Activated naive CD8-positive, alpha-beta T cell treated with anti-CD3 and anti-CD28 coated beads, Interleukin-2, amount 10 ng/mL, durations not matched to agents 7 days and 5 days (primary cell): ENCODE measurements at places on chromosomes 16 and 17. TPM values are rescaled to one million over a fixed set of nuclear protein-coding genes. Genes with fewer than 3 reads are reported as not detected.

Gene OR1F1
- total RNA-seq, result not detected

DNA sequence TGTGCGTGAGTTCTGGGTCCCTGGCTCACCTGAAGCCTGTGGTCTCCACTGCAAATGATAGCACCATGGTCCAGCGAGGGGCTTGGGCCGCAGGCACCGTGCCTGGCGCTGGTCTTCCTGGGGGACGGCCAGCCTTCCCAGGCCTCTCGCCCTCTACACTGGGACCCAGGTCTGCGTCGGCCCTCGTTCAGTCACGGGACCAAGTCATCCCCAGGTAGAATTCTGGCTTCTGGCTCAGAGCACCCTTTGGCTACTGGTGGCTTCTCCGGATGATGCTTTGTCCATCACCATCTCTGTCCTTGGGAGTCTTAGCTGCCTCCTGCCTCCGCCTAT is 20.4 kb downstream of the CRAMP1 start:
- H3K4me3 ChIP-seq, result no peak overlapping the region
- no peaks in the 10 kb centered on the region for H3K27me3 ChIP-seq
- H3K27ac ChIP-seq, result no peak overlapping the region

Gene TOX3
- not detected for total RNA-seq

Gene SHCBP1
- 33.0 TPM for total RNA-seq

Gene SPATA32
- 0.53 TPM for total RNA-seq

- H3K36me3 ChIP-seq, result no peaks in the 10 kb centered on the region
- peaks cover 2% of the 10 kb centered on the region for H3K27me3 ChIP-seq
- no peak for DNase-seq
- no peak overlapping the region for H3K4me3 ChIP-seq
- H3K4me1 ChIP-seq, result no peaks in the 10 kb centered on the region
These were observed 91.1 kb downstream of the ASIC2 start for GRCh38 chr17:33202021-33202420.

Gene VAT1L
- total RNA-seq, result not detected

Gene SLC52A1
- total RNA-seq, result 1.4 TPM

DNA sequence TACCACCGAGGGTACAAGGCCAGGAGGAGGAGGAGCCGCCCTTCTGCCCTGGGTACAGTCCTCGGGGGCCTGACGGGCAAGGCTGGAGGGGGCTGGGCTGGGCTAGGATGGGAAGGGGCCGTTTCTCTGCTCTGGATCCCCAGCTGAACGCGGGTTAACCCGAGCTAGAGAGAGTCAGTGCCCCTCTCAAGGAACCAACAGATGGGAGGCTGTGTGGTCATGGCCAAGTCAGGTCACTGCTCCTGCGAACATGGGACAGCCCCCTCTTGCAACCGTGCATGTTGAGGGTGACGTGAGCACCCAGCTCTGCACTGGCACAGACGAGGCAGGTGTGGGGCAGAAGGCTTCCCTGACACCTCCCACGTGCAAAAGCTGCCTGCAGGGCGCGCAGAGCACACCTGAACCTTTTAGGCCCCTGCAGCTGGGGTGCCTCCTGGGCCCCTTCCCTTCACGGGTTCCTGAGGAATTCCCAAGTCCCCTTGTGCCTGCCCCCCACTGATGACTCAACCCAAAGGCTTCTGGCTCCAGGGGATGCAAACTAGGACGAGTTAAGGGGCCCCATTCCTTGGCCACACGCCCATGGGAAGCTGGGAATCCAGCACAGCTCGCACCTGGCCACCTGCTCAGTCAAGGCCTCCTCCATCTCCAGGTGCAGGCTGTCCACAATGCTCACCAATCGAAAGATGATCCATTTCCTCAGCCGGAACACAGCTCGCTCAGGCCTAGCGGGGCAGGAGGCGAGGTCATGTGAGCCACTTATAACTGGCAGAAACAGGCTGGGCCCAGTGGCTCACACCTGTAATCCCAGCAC is 6.3 kb downstream of the MYBBP1A start:
- no peak for DNase-seq
- H3K4me1 ChIP-seq, result peaks cover 3% of the 10 kb centered on the region
- peaks cover 4% of the 10 kb centered on the region for H3K36me3 ChIP-seq
- no peak overlapping the region for H3K27ac ChIP-seq

DNA sequence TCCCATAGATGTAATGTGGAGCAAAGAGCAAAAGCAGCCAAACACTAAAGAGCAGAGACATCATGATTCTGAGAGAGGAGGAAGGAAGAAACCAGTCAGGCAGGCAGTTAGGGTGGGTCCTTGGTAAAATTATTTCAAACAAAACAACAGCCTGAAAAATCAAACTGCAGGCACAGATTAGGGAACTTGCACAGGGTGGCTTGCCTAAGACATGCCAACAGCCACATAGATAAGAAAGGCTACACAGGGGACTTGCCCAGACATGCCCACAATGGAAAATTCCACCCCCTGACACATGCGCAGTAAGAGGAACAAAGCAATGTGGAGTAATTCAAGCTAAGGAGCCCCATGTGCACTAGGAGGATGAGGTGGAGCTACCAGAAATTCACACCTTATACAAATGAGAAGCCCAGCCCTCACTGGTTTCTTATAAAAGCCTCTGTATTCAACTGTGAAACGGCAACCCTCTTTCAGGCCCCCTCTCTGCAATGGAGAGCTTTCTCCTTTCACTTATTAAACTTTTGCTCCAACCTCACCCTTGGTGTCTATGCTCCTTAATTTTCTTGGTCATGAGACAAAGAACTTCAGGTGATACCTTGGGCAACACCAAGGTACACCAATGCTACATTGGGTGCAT is 7.3 kb upstream of the GAS7 start:
- no peak overlapping the region for H3K4me3 ChIP-seq
- DNase-seq, result no peak
- no peaks in the 10 kb centered on the region for H3K36me3 ChIP-seq
- H3K27ac ChIP-seq, result no peak overlapping the region
- peaks cover 14% of the 10 kb centered on the region for H3K27me3 ChIP-seq

DNA sequence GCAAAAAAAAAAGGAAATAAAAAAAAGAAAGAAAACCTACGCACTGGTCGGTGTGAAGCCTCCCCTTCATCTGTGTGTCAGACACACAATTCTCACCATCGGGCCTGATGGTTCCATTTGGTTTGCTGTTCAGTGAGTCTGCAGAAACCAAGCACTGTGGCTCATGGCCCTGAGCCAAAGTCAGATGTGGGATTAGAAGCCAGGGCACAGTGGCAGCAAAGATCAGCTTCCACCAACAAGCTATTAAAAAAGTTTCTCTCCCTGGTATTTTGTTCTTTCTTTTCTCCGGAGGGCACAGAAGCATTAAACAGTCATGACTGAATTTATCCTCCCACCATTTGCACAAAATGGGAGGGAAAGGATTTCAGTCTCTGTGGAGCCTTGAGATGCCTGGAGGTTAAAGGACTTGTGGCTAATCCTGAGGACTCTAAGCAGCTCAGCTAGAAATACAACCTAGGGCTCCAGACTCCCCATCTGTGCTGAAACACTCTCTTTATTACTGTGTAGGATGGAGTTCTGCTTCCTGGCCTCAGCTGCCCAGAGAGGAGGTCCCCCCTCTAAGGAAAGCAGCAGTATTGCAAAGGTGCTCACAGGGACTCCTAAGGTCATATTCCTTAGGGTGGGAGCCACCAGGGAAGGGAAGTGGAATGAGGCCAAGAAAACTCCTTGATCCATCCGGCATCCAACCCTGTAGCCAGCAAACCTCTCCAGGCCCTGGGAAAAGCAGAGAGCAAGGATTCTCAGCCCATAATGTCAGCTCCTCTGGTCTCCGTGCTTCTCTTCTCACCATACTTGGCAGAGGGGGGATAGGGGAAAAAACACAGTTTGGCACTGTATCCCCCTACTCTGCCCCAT is 28.2 kb downstream of the SLC39A11 start:
- H3K27ac ChIP-seq, result no peak overlapping the region
- peaks cover 2% of the 10 kb centered on the region for H3K4me1 ChIP-seq
- H3K27me3 ChIP-seq, result no peaks in the 10 kb centered on the region

DNA sequence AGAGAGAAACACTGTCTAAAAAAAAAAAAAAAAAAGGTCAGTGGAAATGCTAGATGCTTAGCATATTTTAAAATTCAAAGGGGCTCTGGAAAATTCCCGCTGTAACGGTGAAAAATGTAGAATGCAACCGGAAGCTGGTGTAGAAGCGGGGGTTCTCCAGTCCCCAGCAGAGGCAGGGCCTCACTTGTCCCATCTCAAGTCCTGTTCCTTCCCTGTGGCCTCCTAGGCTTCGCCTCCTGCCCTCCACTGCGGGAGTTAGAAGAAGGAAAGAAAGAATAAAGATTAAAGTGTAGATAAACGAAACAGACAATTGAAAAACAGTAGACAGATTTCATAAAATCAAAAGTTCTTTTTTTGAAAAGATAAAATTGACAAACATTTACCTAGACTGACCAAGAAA is 14.8 kb upstream of the ZNF287 start:
- DNase-seq, result no peak
- H3K4me3 ChIP-seq, result peak overlapping the region; percentile 77
- H3K4me1 ChIP-seq, result peaks cover 8% of the 10 kb centered on the region
- H3K27ac ChIP-seq, result no peak overlapping the region
- peaks cover 26% of the 10 kb centered on the region for H3K27me3 ChIP-seq

Gene TPSD1
- total RNA-seq, result not detected

DNA sequence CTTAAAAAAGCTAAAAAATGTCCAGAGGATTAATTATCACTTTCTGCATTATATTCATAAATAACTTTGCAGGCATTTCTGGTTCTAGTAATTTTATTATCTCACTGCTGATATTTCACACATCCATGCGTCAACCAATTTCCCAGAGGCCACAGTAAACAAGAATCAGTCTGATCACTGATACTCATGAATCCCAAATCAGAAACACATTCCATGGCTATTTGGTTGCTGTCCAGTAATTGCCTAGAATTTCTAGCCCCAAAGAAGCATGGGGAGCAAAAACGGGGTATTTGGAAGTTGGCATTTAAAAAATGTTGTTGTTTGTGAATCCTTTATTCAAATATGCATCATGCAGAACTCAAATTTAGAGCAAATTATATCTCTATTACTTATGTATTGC is 244.8 kb downstream of the CDH8 start:
- no peaks in the 10 kb centered on the region for H3K4me1 ChIP-seq
- H3K36me3 ChIP-seq, result no peaks in the 10 kb centered on the region
- no peak overlapping the region for H3K4me3 ChIP-seq
- H3K27me3 ChIP-seq, result no peaks in the 10 kb centered on the region

GRCh38 chr17:54864636-54865356 is 35.9 kb upstream of the TOM1L1 start:
- no peaks in the 10 kb centered on the region for H3K36me3 ChIP-seq
- H3K4me1 ChIP-seq, result no peaks in the 10 kb centered on the region
- no peak overlapping the region for H3K27ac ChIP-seq
- H3K27me3 ChIP-seq, result peaks cover 4% of the 10 kb centered on the region

Gene NRN1L
- total RNA-seq, result 3.1 TPM

GRCh38 chr17:46024590-46024989 is 25.5 kb downstream of the STH start:
- peaks cover 15% of the 10 kb centered on the region for H3K4me1 ChIP-seq
- no peak overlapping the region for H3K4me3 ChIP-seq
- no peak for DNase-seq
- no peaks in the 10 kb centered on the region for H3K27me3 ChIP-seq
- H3K27ac ChIP-seq, result no peak overlapping the region
- peaks cover 6% of the 10 kb centered on the region for H3K36me3 ChIP-seq

GRCh38 chr17:7233701-7234082 is 625 bp downstream of the DVL2 start:
- peaks cover 18% of the 10 kb centered on the region for H3K36me3 ChIP-seq
- no peaks in the 10 kb centered on the region for H3K27me3 ChIP-seq
- DNase-seq, result no peak
- peak overlapping the region; percentile 93 for H3K27ac ChIP-seq

DNA sequence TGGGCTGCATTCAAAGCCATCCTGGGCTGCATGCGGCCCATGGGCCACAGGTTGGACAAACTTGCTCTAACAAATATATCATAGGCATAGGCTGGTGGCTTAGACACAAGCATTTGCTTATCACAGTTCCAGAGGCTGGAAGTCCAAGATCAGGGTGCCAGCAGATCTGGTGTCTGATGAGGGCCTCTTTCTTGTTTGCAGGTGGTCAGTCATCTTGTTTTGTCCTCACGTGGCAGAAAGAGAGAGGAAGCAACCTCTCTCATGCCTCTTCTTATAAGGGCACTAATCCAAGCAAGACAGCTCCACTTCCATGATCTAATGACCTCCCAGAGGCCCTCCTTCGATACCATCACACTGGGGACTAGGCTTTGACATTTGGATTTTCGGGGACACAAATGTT is 238.7 kb upstream of the TNRC6C start:
- no peak overlapping the region for H3K4me3 ChIP-seq
- no peak overlapping the region for H3K27ac ChIP-seq
- H3K27me3 ChIP-seq, result peaks cover 17% of the 10 kb centered on the region
- no peaks in the 10 kb centered on the region for H3K4me1 ChIP-seq

Gene KRTAP4-6
- total RNA-seq, result not detected

GRCh38 chr16:3922241-3922640 is 41.7 kb upstream of the CREBBP start:
- H3K27me3 ChIP-seq, result peaks cover 12% of the 10 kb centered on the region
- H3K36me3 ChIP-seq, result peaks cover 4% of the 10 kb centered on the region
- no peaks in the 10 kb centered on the region for H3K4me1 ChIP-seq
- no peak overlapping the region for H3K4me3 ChIP-seq
- DNase-seq, result no peak

DNA sequence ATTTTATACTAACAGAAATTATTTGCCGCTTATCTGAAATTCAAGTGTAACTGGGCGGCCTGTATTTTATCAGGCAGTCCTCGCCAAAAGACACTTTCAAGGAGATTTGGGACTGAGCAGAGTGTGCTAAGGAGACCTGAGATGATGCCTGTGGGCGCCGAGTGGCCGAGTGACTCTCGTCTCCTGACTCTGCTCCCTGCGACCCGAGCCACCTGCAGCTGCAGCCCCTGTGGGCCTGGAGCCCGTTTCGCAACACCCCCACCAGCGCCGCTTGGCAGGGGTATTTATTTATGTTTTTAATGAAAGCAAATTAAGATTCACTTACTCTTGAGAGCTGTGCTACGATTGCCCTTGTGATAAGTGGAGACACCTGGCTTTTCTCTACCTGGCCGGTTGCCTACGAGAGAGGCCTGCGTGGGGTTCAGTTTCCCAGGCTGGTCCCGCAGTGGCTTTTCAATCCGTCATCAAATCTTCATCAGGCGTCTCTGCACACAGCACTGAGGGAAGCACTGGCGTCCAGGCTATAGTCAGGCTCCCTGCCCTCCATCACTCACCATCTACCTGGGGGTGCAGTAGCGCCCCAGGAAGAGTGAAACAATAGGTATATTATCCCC is 124.0 kb downstream of the SEC14L1 start:
- DNase-seq, result no peak
- H3K27ac ChIP-seq, result no peak overlapping the region
- H3K27me3 ChIP-seq, result peaks cover 8% of the 10 kb centered on the region
- H3K4me1 ChIP-seq, result peaks cover 4% of the 10 kb centered on the region
- H3K4me3 ChIP-seq, result no peak overlapping the region

Gene KRTAP16-1
- total RNA-seq, result not detected
